ENCODE measurements at places on chromosomes 6 and 20.

DNA sequence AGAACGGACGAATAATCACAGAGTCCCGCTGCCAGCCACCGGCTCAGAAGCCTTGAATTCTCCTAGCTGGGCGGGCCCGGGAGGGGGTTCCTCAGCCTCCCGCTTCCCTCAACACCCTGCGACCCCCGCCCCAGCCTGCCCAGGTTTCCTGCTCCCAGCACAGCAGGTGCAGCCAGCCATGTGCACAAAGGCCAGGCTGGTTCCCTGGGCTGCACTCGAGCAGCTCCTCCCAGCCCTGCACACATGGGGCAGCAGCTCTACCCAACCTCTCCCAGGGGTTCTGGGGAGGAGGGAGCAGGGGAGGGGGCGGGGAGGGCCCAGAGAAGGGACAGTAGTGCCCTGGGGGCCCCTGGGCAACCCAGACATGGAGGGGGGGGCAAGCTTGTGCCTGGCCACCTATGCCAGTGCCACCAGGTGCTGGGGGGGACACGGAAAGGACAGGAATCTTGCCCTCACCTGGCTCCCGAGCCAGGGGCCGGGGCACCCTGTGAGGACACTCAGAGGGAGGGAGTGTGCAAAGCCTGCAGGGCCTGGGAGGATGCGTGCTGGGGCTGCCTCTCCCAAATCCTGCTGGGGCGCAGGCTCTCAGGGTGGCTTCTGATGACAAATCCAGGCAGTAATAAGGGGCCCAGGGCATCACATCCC lies 1.2 kb upstream of the NTSR1 start:
- no peak for DNase-seq

DNA sequence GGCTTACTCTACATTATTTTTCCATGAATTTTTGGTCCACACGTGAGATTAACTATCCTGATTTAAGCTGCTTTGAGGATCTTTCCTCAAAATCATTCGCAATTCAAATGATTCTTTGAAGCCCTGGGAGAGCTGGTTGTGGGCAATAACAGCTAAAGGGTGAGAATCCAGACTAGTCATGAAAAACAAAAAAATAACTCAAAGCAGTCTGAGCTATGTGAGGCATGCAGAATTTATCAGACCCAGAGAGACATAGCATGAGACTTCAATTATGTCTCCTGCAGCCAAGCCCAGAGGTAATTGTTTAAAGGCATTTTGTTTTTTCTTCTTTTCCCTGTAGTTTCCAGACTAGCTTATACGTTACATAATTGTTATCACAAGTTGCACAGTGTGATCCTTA lies 517.3 kb upstream of the PTCHD4 start:
- DNase-seq, result no peak

DNA sequence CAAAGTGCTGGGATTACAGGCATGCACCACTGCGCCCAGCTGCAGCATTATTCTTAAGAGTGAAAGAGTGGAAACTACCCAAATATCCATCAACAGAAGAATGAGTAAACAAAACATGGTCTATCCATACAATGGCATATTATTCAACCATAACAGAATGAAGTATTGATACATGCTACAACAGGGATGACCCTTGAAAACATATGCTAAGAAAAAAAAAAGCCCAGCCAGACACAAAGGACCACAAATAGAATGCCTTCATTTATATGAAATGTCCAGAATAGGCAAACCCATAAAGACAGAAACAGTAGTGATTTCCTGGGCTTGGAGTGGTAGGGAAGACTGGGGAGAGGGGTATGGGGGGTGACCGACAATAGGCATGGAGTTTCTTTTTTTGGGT lies 7.1 kb downstream of the TUBB2B start:
- DNase-seq, result no peak

DNA sequence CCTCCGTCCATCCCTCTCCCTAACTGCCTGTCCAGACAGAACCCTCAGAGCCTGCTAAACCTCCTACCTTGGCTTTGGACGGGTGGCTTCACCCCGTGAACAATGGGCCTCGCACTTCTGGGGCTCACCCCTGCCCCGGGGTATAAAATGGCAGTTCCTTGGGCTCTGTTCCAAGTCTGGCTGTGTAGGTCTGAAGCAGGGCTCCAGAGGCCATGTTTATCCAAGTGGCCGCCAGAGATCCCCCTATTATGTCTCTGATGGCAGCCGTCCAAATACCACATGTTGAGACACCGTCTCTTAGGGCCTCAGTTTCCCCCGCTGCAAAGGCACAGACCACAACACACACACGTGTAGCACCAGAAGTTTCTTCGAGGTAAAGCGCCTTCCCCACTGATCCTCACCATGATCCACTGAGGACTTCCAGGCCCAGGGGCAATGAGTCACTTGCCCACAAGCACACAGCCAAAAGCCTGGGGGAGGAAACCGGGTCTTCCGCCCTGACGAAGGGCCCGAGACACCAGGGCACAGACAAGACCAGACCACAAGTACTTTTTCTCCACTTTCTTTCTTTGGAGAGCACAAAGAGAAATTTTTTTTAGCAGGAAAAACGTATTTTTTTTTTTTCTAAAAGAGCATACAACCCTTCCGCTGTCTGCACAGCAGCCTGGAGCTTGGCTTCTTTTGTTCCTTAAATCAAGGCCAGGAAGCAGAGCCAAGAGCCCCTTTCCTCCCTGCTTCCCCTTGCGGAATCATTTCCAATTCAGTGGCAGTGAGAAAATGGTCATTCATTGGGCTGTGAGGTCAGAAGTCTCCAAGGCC lies 11.8 kb downstream of the CPNE5 start:
- DNase-seq, result no peak

GRCh38 chr20:14055127-14055742 lies 59.9 kb downstream of the MACROD2 start:
- DNase-seq, result no peak

GRCh38 chr20:17161673-17162481 lies 65.0 kb upstream of the PCSK2 start:
- no peak for DNase-seq

DNA sequence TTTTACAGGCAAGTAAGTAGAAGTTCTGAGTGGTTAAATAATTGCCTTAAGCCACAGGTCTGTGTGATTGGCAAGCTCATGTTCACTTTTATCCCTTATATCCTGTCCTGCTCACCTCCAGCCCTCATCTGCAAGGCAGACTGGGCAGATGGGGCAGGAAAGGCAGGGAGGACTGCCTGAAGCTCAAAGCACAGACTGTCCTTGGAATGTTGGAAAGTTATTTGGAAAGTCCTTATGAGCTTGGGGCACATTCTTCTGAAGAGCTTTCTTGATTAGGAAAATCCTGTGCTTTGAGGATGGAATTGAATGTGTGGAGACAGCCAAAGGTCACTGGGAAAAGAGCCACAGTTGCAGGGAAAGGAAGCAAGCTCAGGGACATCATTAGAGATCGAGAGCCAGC lies 48.9 kb upstream of the STK35 start:
- DNase-seq, result no peak

All from WERI-Rb-1 (cell line).